ENCODE measurements at places on chromosomes 1 and 21.

GRCh38 chr21:28473530-28474220, 519.0 kb downstream of the LTN1 start:
- DNase-seq: peak; percentile 7

DNA sequence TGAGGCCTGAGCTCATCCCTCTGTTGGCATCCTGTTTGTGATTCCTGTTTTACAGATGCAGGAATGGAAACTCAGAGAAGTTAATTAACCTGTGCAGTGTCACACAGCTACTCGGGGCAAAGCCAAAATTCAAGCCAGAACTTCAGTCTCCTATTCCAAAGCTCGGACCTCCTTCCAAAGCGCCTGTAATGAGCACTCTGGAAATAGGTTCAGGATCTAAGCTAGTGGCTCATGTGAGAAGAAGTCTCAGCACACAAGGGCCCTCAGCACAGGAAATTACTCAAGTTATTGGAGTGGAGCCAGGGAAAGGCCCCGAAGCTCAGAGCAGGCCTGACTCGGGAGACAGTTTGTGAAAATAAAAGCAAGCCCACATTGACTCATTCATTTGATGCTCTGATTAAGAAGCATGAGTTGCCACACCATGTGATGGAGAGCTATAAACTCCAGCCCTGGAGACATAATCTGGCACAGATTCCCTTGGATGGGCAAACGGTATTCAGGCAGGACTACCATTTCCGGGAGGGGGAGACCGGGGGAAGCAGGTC, 50.6 kb upstream of the LYST start:
- peak; percentile 60 for DNase-seq

GRCh38 chr1:31811605-31812004, 4.2 kb downstream of the SPOCD1 start:
- no peak for DNase-seq

DNA sequence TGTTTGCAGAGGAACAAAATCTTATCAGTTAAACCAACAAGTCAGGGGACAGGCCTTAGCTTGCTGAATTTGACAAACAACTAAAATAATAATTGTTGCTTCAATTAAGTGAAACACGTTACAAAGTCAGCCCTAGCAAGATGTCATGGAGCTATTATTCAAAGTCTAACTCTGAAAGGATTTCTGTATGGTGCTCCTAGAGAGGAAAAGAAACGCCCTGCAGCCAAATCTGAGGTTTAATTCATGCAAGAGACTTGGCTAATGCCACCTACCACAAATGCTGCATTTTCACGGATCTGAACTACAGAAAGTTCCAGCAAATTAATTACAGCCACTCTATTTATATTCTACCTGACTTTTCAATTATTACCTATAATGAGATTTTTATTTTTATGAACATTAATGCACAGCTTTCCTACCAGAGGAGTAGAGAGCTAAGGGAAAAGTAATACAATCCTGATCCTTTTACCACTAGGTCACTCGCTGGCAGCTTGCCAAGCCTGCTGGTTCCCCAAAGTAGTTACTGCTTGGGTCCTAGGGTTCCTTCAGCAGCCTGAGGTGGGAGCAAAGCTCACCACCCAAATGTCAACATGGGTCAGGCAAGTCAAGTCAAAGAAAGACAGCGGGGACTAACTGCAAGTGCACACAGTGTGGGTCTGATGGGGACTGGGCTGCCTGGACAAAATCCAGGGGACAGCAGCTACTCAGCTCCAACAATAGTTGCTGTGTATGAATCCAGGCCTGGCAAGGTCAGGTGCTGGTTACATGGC, 8.5 kb downstream of the COLGALT2 start:
- no peak for DNase-seq

- DNase-seq: no peak
Observed at GRCh38 chr1:54743416-54744226, 20.7 kb downstream of the PARS2 start.

GRCh38 chr1:224434691-224435317, at the start of gene WDR26:
WDR26 (minus strand) TSS chr1:224434797.
- peak; percentile 90 for DNase-seq

- DNase-seq: no peak
Observed at GRCh38 chr21:43812139-43812821, 22.9 kb downstream of the RRP1 start.

DNA sequence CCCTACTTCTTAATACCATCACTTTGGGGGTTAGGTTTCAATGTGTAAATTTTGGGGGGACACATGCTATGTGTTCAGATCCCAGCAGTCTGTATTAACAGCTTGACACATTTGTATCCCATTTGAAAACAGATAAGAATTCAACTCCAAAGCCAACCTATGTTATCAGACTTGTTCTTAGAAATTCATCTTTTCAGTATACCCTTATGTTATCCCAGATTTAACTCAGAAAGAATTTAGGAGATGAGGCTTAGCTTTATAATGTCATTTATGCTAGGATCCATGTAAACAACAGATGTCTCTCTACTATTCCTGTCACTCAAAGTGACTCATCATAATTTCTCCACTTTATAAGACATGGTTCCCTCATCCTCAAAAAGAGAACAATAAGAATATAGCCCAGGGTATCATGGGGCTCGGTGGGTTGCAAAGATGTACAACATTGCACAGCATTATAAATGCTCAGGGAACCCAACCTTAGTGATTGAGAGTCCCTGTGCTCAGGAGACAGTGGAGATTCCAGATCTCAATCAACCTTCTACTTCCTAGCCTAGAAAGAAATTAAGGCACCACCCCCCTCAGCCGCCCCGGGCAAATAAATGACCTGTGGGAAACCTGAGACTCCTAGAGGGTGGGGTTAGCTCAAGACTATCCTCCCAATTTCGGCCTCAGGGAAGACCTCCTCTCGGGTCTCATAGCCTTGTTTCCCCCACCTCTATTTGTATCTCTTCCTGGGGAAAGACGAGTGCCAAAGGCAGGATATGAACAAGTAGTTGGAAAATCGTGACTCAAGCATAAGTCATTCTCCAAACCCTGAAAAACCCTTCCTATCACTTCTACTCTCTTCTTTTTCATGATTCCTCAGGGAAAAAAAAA, 265.1 kb upstream of the CAMK1G start:
- no peak for DNase-seq

- DNase-seq: no peak
Observed at GRCh38 chr1:25055324-25055780, 125.3 kb upstream of the RUNX3 start.

DNA sequence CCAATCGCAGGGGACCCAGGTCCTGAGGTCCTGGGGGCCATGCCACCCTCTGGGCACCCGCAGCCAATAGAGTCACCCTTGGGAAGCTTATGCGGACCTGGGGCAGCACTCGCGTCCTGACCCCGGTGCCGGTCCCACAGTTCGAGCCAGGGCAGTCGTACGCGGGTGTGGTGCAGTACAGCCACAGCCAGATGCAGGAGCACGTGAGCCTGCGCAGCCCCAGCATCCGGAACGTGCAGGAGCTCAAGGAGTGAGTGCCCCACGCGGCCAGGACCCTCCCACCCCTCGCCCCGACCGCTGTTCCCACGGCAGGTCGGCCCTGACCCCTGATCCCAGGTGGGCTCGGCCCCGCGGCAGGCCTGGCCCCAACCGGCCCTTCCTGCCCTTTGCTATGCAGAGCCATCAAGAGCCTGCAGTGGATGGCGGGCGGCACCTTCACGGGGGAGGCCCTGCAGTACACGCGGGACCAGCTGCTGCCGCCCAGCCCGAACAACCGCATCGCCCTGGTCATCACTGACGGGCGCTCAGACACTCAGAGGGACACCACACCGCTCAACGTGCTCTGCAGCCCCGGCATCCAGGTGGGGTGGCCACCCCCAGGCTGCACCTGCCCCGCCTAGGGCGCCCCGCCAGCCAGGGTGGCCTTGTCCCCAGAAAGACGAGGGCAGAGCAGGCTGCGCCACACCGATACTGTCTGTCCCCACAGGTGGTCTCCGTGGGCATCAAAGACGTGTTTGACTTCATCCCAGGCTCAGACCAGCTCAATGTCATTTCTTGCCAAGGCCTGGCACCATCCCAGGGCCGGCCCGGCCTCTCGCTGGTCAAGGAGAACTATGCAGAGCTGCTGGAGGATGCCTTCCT, 20.5 kb downstream of the COL6A1 start:
- DNase-seq: no peak

GRCh38 chr1:19872190-19872589, 10.0 kb upstream of the OTUD3 start:
- DNase-seq: no peak

DNA sequence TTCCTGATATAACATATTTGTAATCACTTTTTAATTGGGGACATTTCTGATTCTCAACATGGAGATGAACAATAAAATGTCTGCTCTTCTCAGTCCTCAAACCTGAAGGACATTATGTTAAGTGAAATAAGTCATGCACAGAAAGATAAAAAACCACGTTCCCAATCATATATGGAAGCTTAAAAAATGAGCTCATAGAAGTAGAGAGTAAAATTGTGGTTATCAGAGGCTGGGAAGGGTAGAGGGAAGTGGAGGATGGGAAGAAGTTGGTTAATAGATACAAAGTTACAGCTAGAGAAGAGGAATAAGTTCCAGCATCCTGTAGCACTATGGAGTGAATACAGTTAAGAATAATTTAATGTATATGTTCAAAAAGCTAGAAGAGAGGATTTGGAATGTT, 1.5 kb upstream of the CD48 start:
- no peak for DNase-seq

GRCh38 chr1:48931506-48932192, 155.0 kb upstream of the BEND5 start:
- no peak for DNase-seq

DNA sequence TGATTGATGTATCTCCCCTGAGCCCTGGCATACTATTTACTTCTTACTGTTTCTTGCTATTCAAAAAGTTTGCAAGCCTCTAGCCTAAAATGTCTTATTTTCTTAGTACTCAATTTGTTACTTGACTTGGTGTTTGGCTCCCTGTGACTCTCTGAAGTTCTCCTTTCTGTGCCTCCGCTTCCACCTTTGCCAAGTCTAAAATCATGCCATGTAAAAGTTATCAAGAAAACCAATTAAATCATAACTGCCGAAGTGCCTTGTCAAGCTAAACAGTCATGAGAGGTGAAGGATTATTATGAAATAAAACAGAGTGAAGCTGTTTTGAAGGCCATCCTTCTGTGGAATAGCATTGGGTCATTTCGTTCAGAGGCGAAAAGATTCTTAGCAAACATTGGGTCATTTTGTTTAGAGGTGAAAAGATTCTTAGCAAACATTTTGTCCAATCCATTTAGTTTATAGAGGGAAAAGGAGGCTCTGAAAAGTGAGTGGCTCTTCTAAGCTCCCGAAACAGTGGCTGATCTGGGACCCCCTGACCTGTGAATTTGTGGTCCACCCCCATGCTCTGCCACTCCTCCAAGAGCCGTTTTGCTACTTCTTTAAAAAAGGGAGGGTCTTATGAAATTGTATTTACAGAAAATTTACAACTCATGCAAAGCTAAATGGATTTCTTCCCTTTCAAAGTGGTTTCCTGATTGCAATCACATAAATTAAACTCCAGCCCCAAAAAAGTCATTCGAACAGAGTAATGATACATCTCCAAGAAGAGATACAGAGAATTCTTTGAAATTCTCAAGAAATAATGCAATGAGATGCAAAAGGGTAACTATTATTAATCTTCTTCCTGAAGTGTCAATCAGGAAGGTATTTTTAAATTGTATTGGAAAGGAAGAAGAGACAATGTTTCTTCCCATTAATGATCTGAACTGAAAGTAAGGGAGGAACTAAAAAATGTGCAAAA, 141.4 kb downstream of the RUNX1 start:
- DNase-seq: no peak

- DNase-seq: no peak
Observed at GRCh38 chr1:185846672-185847444, 112.7 kb downstream of the HMCN1 start.

DNA sequence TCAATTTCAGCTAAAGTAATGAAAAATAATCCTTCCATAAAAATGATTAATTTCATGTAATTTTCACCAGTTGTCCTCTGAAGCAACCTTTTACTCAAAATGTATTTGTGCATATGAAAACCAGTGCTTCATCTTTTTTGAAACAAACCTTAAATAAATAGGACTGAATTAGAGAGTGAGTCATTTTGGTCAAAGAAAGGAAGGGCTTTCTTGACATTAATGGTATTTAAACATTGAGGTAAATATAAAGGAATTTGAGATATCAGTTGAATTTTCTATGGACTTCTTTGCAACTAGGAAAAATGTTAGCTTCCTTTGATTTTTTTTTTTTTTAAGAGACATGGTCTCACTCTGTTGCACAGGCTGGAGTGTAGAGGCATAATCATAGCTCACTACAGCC, 38.7 kb downstream of the SNX7 start:
- no peak for DNase-seq

- no peak for DNase-seq
Observed at GRCh38 chr1:172948457-172948856, 102.3 kb downstream of the TNFSF18 start.

GRCh38 chr21:38917043-38917774, 111.5 kb downstream of the ETS2 start:
- no peak for DNase-seq

GRCh38 chr1:24517898-24518297, 15.3 kb downstream of the RCAN3 start:
- no peak for DNase-seq
